ENCODE measurements at places on chromosomes 2 and 18.

GRCh38 chr2:119265693-119266066 lies 42.0 kb downstream of the STEAP3 start:
- DNase-seq = no peak

DNA sequence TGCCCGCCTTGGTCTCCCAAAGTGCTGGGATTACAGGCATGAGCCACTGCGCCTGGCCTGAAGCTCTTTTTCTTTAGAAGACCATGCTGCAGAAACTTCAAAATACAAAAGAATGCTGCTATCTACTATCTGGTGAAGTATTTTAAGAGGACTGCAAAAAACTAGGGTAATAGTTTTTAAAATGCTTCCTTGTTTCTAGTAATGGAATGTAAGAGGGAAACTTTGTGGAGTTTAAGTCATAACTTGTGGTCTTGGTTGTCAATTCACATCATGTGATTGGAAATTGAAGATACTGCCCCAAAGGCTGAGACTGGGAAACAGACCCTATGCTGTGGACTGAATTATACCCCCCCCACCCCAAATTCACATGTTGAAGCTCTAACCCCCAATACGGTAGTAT lies 68.3 kb downstream of the B3GNT2 start:
- no peak for DNase-seq

- no peak for DNase-seq
Measured at GRCh38 chr2:197086500-197086899, 160.0 kb upstream of the PGAP1 start.

- no peak for DNase-seq
Measured at GRCh38 chr2:48129293-48129950, 223.1 kb upstream of the FBXO11 start.

DNA sequence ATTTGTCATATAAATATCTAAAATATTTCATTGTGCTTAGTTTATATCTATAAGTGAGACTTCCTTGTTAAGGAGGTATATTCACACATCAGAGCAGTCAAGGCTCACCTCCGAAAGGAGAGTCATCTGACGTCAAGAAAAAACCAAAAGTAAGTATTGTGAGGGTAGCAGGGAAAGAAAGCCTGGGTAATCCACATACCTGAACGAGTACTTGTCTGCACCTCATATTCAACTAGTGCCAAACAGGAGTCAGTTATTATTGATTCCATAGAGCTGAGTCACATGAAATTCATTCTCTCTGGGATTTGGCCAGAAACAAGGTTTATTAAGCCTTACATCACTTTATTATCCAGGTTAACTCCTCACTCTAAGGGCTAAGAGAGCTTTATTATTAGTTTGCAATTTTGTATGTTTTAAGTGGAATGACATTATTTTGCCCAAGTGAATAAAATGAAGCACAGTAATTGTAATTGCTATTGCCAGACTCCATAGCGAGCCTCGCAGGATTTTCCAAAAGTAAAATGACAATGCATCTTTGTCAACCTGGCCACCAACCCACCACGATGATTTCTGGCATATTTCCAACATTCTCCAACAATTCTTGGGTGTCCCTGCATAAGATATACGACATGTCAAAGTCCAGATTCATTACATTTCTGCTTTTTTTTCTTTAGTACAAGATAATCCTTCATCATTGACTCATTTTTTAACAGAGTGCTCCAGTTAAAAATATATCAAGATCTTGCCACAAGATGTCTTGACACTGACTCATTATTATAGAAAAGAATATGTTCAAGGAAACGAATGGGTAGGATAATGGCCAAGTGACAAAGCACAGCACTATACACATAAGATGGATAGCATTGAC lies 1210.4 kb upstream of the ACVR2A start:
- DNase-seq = no peak

- DNase-seq = peak; percentile 3
Measured at GRCh38 chr2:115163572-115163971, 721.1 kb downstream of the DPP10 start.

DNA sequence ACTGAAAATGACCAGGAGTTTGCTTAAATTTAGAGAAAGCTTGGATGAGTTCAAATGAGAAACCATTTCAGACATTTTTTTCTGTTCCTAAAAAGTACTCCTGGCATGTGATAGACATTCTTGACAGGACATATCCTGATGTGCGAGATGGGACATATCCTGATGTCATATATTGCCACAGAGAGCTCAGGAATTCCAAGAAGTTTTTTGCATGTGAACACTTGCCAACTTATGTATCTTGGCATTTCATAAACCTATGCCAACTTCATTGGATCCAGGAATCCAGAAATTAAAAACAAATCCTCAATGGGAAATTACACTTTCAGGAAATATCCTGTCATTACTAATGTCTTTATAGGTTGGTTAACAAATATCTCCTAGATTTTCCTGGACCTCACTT lies 2.9 kb upstream of the SERPINB3 start:
- no peak for DNase-seq

GRCh38 chr2:38528008-38528442 lies 74.7 kb downstream of the HNRNPLL start:
- peak; percentile 67 for DNase-seq

GRCh38 chr2:210971431-210971830 lies 415.0 kb downstream of the CPS1 start:
- DNase-seq = no peak

DNA sequence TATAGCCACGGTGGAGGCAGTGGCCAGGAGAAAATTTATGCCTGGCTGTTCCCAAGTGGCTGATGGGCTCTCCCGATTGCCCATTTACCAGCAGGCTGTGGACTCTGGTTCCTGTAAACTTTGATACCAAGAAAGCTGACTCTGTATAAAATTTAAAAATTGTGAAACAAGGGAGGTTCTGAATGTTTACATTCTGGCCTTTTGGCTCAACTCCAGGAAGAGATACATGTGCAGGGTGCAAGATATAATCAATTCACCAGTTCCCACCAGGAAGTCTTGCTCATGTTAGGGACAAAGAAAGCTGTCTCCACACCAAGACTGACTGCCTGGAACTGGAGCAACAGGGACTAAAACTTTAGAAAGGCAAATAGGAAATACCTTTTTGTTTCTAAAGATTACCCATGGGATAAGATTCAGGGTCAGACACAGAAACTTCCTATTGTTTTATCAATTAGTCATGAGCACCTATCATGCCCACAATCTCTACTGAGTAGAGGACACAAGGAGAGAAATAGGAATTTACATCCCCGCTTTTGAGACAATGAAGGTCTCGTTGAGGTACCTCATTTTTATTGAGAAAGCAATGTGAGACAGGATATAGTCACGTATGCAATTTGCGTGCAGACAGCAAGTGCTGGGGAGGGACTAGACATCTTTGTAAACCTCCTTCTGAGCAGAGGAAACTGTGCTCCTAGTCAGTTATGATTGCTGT lies 123.5 kb downstream of the LIPG start:
- no peak for DNase-seq

- DNase-seq = no peak
Measured at GRCh38 chr18:74513149-74513882, 17.2 kb downstream of the CNDP2 start.

- no peak for DNase-seq
Measured at GRCh38 chr2:53252115-53252514, 515.5 kb upstream of the CHAC2 start.

- no peak for DNase-seq
Measured at GRCh38 chr2:69538872-69539548, 101.8 kb upstream of the NFU1 start.

- no peak for DNase-seq
Measured at GRCh38 chr2:99959261-99960014, 183.0 kb downstream of the AFF3 start.

- no peak for DNase-seq
Measured at GRCh38 chr2:217973008-217973787, 29.6 kb downstream of the TNS1 start.

DNA sequence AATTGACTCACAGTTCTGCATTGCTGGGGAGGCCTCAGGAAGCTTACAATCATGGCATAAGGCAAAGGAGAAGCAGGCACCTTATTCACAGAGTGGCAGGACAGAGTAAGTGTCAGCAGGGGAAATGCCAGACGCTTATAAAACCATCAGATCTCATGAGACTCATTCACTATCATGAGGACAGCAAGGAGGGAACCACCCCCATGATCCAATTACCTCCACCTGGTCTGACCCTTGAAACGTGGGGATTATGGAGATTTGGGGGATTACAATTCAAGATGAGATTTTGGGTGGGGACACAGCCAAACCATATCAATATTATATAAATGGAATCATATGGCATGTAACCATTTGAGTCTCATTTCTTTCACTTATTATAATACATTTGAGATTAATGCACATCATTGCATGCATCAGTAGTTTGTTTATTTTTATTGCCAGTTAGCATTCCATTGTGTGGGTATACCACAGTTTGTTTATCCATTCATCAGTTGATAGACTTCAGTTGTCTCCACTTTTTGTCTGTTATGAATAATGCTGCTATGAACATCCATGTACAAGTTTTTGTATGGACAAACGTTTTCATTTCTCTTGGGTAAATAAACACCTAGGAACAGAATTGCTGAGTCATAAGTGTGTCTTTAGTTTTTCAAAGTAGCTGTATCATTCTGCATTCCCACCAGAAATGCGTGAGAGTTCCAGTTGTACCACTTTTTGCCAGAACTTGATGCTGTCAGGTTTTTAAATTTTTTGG lies 5.8 kb upstream of the SRBD1 start:
- DNase-seq = no peak

- DNase-seq = no peak
Measured at GRCh38 chr2:119512946-119513345, 11.3 kb downstream of the SCTR start.

GRCh38 chr2:218635719-218636118 lies 23.7 kb downstream of the ZNF142 start:
- DNase-seq = no peak

DNA sequence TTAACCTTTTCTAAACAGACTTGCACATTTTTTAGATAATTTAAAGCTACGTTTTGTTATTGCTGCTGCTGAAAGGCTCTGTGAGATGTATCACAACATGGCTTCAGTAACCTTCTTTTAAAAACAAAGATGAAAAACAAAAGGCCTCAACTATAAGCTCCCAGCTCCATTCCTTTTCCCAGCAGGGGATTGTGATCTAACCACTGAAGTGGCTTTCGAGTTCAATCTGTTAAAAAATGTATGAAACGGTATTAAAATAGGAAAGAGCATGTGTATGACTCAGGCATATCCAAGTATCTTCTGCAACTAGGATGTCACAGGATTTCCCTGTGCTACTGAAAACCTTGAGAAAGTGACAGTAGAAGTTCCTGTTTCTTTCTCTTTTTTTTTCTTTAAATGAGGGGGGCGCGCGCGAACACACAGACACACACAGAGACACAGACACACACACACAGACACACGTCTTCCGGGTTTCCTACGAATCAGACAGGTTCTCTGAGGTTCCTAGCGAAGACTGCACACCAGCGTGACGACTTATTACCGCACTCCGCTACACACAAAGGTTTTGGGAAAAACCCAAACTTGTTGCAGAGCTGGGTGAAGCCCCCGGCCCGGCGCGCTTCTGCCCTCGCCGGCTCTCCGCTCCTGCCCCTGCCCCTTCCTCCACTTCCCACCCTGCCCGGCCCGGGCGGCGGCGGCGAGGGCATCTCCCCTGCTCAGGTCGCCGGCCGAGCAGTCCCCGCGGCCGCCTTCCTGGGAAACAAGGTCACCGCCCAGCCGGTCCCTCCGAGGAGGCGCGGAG lies 86.8 kb downstream of the RBMS1 start:
- DNase-seq = no peak

DNA sequence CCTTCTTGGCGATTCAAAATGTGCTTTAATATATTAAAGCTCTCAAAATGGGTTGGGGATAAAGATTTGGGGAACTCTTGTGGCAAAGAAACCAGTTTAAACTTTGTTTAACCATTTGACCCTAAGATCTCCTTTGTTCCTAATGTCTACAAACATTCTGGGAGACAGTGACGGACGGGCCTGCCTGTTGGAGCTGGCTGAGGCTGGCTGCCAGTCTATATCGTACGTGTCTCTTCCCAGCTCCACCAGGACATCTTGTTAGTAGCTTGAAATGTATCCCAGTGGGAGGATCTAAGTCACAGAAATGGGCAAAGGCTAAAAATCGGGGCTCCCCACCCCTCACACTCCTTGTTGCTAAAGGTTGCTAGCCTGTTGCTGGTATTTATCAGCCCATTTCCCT lies 30.7 kb downstream of the ZNF532 start:
- no peak for DNase-seq

DNA sequence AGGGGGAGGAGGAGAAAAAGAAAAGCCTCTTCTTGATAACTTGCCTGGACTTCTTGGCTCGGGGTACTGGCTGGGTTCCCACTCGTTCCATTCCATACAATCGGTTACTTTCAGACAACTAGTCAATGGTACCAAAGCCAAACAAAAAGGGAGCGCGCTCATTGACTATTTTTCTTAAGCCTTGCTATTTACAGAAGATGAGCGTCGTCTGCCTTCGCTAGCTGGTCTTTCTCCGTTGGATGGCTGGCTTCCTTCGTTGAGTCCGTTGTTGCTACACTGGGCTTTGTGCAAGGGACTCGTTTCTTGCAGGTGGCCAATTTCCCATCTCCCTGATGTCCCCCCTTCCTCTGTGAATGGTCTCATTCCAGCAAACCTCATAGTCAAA lies 260.4 kb downstream of the ZNF516 start:
- no peak for DNase-seq

GRCh38 chr2:74081030-74081762 lies 66.5 kb downstream of the BOLA3 start:
- no peak for DNase-seq

DNA sequence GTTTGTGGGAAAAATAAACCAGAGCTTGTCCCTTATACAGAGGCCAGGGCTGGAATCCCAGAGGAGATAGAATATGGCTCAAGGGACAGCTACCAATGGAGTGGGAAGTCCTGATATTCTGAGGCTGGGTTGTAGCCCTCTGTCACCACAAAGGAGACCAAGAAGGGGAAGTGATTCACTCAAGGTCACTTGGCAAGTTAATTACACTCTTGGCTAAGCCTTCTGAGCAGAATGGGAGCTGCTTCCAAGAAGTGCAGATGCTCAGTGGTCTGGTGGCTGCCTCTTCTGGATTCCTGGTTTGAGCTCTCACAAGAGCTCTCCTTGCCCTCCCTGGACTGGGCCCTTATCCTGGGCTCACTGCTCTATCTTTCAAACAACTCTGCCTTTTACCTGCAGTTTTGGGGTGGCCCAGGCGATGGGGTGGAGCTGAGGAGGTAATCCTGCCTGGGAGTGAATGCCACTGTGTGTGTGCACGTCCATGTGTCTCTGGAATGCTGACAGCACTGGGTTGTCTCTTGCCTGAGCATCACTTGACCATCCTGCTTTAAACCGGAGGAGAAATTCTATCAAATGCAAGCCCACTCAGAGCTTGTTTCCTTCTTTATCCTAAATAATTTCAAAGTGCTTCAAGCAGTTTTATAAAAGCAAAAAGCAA lies 168.2 kb downstream of the KCNS3 start:
- DNase-seq = no peak

DNA sequence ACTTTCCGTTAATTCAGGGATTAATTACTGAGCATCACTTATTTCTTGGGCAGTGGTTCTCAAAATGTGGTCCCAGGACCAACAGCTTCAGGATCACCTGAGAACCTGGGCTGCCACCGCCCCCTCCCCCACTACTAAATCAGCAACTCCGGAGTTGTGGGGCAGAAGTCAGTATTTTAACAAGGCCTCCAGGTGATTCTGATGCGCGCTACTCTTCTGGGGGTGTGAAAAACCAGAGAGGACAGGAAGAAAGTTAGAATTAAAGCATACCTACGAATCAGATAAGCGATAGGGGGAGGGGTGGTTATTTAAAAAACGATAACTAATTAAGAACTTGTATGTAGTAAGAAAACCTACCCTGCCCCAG lies 319 bp downstream of the ZSCAN30 start:
- peak; percentile 15 for DNase-seq

All from nephron progenitor cell (in vitro differentiated cells).